ENCODE measurements at places on chromosomes 11 and 22. TPM values are rescaled to one million over a fixed set of nuclear protein-coding genes. Genes with fewer than 3 reads are reported as not detected.
A peak's percentile ranks its signal among the peaks of the same experiment; 100 is the strongest.

GRCh38 chr22:31148953-31149627, 8.8 kb upstream of the PLA2G3 start:
- DNase-seq = peak; percentile 59
- H3K27ac ChIP-seq = no peak overlapping the region
- no peak overlapping the region for H3K4me3 ChIP-seq
- no peaks in the 10 kb centered on the region for H3K4me1 ChIP-seq
- no peaks in the 10 kb centered on the region for H3K36me3 ChIP-seq

DPP3 gene
- total RNA-seq = 66.8 TPM

DNA sequence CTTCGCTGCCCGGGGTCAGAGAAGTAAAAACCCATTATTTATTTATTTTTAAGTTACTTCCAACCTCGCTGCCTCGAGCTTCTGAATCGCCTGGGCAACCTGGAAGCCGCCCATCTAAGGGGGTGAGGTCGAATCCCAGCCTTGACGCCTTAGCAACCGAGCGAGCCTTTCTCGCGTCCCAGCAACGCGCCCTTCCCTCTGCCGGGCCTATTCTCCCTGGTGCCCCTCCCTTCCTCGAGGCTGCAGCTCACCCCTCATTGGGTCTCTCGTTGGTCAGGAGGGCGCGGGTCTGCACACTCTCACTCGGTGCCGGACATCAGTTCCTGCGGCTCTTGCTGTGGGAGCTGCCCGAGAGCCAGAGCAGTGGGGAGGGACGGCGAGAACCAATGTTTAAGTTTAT, at the start of gene CCDC81:
CCDC81 (plus strand) TSS at position 302 of the 400 bp plus-strand sequence. CDS start 277 bp downstream, outside the sequence.
- H3K27me3 ChIP-seq = no peaks in the 10 kb centered on the region
- peak; percentile 50 for DNase-seq
- peaks cover 29% of the 10 kb centered on the region for H3K4me1 ChIP-seq
- peaks cover 10% of the 10 kb centered on the region for H3K36me3 ChIP-seq
- no peak within 1 kb of the TSS for H3K27ac ChIP-seq

OR10A2 gene
- not detected for total RNA-seq

DNA sequence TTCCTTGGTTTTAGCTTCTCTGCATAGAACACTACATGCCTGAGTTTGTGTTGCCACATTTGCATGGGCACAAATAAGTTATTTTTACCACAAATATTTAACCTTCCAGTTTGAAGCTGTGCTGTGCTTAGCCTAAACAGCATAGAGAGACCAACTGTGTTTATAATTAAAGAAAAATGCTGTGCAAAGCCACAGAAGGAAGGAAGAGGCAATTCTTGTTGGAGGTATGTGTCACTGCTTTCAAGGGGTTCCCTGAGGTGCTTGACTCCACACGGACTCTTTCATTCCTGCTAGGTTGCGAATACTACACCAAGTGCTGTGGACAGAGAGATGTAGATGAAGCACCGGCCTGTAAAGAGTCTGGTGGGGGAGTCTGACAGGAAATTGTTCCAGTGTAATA, 47.6 kb upstream of the OLFML1 start:
- no peak overlapping the region for H3K4me3 ChIP-seq
- no peak for DNase-seq
- H3K4me1 ChIP-seq = peaks cover 4% of the 10 kb centered on the region
- peaks cover 2% of the 10 kb centered on the region for H3K36me3 ChIP-seq
- no peaks in the 10 kb centered on the region for H3K27me3 ChIP-seq
